ENCODE measurements at places on chromosomes 5 and 9. TPM values are rescaled to one million over a fixed set of nuclear protein-coding genes. Genes with fewer than 3 reads are reported as not detected.

The SMC5 gene
- 20.8 TPM for total RNA-seq

DNA sequence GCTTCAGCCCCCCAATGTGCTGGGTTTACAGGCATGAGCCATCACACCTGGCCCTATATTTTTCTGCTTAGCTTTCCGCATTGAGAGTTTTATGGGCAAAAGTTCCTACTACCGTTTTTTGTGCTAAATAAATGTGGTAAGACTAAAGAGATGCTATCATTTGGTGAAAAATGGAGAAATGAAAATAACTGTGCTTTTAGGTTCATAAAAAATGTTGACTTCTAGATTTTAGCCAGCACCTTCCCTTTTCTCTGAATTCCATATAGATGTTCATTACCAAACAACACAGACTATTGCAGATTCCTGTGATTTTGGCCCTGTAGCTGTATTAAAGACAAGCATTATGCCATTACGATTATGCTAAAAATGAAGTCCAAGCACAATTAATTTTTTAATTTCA lies 72.0 kb upstream of the CTSL start:
- no peak for DNase-seq

The TERT gene
- total RNA-seq: 0.21 TPM

- DNase-seq: peak; percentile 10
Observed at GRCh38 chr5:62779010-62779422, 200.4 kb downstream of the LRRC70 start.

GRCh38 chr9:134678206-134678605 lies 36.6 kb downstream of the COL5A1 start:
- no peak for DNase-seq

The STPG3 gene
- total RNA-seq: not detected

DNA sequence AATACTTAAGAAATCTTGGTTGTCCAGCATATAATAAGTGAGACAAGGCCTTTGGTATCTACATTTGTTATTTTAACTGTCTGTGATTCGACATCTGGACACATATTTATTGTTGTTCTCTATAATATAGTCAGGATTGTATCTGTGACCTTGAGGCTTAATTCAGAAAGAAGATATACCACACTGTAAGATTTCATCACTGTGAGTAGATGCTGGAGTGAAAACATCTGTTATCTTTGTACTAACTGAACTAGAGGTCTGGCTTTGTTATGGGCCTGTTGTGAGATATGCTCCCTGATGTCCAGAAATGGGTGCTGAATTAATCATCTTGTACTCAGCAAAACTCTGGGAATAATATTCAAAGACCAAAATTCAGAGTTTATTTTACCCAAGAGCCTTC lies 148.5 kb downstream of the ISOC1 start:
- no peak for DNase-seq

GRCh38 chr9:76866689-76867088 lies 39.2 kb downstream of the PRUNE2 start:
- peak; percentile 76 for DNase-seq

GRCh38 chr5:170634256-170634990 lies 130.6 kb downstream of the KCNIP1 start:
- DNase-seq: no peak

GRCh38 chr5:175654807-175655206 lies 3.1 kb upstream of the HRH2 start:
- DNase-seq: peak; percentile 25

DNA sequence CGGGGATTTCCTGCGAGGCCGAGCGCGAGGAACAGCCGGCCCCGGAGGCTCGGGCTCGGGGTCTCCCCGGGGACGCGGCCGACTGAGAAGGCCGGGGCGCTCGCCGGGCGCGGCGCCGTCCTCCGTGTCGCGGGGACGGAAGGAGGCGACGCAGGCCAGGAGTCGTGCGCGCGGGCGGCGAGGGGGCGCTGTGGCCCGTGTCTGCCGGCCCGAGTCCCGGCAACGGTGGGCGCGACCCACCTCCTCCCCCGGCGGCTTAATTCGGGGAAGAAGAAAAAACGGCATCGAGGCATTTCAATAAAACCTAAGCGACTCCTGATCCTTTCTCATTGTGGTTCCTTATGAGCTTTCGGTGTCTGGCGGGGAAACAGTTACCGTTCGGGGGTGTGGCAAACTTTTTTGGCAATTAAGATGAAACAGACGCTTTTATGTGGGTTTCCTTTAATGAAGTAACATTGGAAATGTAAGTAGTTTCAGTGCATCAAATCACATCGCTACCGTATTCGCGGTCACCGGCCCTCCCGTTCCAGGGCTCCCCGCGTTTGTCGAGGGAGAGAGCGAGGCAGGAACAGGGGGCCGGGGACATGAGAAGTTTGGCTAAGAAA lies 3.7 kb upstream of the IRX2 start:
- no peak for DNase-seq

DNA sequence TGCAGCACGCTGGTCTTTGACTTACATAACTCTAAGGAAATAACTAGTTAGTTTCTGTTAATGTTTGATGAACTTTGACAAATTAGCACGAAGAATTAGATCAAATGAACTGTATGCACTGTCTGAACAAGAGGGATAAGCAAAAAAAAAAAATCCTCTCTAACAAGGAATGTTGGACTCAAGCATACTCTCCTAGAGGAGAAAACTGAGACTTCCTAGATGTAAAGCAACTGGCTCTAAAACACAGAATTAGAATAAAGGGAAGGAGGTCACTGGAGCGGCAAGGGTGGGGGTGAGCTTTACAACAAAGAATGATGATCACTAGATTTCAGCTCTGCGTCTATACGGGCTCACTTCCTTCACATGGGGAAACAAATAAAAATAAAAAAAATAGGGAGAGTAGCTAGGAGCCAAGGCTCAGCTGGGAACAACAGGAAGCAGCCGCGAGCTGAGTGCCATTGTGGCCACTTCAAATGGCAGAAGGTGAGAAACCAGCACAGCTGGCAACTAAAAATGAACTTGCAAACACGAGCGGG lies 48.7 kb upstream of the CEMIP2 start:
- no peak for DNase-seq

The GABBR2 gene
- total RNA-seq: 9.7 TPM

The OGN gene
- not detected for total RNA-seq

The FRMPD1 gene
- total RNA-seq: not detected

The RFX3 gene
- 4.4 TPM for total RNA-seq

The MCIDAS gene
- not detected for total RNA-seq

DNA sequence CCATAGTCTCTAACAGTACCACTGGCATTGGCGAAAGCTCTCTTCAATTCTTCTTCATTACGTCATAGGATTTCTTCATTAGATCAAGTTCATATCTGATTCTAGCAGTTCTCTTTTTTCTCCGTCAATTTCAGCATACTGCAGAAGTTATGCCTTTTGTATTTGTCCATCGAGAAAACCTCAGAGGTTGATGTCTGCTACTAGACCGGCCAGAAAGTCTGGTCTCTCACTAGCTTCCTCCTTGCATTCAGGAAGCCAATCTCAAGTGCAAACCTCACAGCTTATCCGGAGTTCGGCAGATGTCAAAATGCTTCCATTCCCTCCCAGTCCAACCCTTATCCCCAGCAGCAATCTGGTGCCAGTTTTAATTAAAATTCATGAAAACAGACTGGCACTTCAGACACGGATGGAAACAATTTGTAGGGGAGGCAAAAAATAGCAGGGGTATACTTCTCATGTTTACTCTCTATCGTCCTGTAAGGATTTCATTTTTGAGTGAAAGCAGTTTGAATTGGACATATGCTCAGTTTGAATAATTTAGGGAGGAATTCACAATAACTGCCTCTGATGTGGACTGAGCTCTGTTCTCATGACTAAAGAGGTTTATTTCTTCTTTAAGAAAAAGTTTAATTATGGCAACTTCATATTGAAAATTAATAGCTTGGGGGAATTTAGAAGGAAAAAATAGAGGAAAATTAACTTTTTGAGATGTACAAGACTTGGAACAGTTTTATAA lies 56.4 kb upstream of the TMC1 start:
- DNase-seq: no peak

DNA sequence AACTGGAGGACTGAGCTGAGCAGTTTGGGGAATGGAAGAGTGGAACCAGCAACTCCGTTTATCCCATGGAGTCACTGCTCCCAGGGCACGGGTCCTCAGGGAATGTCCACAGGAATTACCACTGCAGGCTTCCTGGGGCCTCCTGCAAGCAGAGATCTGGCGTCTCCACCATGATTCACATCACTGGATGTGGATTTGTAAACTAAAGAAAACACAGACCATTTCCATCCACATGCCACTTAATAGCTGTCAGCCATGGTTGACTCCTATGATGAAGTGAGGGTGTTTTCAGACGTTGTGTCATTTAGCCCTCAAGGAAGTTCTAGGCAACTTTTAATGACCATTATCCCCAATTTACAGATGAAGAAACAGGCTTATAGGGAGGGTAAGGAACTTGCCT lies 30.2 kb downstream of the SNCAIP start:
- no peak for DNase-seq

DNA sequence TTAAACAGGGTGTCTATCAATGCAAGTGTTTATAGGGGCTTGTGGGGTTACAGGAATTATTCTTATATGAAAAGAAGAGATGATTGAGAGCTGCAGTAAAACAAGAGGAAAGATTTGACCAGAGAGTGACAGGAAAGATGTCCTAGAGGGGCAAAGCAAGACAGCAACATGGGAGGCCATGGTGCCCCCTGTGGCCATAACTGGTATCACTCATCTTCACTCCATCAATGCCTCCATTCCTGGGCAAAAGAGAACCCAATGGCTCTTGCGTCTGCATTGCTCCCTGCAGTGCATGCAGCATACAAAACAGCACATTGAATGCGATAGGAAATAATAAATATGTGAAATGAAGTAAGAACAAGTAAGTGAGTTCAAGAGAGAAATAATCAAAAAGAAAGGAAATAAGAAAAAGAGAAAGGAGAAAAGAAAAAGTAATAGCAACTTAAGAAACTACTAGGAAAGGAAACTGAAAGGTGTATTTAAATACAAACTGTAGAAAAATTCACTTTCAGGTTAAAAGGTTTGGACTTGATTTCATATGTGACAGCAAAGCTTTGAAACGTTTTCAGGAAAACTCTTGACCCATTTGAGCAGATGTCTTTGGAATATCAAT lies 206.6 kb downstream of the SEMA5A start:
- DNase-seq: no peak

GRCh38 chr9:14222149-14222835 lies 91.6 kb downstream of the NFIB start:
- DNase-seq: no peak

- no peak for DNase-seq
Observed at GRCh38 chr9:99018653-99019052, 74.9 kb downstream of the COL15A1 start.

The SLC25A2 gene
- not detected for total RNA-seq

GRCh38 chr9:9002826-9003583 lies 1203.4 kb upstream of the DMAC1 start:
- DNase-seq: no peak

GRCh38 chr9:127679506-127679905 lies 27.3 kb upstream of the CFAP157 start:
- no peak for DNase-seq

DNA sequence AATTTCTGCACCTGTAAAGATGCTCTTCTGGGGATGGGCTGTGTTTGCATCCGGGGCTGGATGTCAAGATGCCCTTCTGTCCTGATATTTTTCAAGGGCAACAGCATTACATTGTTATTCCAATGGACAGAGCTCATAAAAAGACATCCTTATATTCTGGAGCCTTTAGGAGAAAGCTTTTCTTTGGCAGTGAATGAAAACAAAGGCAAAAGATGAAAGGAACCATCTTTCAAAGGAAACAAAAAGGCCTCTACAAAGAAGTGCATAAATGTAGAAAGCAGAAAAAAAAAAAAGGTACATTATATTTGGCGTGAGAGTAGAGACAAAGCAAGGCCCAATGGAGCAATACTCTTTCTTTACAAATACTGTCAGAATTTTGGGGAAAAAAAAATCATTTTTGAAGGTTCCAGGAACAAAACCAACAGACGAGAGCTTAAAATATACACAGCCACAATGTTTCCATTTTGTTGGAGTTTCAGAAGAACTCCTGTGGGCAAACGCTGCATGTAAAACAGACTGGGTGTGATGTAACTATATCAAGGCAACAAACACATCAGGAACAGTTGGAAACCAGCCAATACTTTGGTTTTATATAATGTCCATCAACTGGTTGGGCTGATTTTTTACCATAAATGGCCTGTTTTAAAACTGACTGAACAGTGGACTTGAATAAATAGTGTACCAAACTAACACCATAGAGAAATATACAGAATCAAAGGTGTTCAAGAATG lies 885.6 kb upstream of the DMAC1 start:
- no peak for DNase-seq
